Stimulated activated CD4-positive, alpha-beta T cell treated with anti-CD3 and anti-CD28 coated beads, Interleukin-4, amount 100 ng/mL, for 4 hours (primary cell): ENCODE measurements at places on chromosomes 6 and 20.

DNA sequence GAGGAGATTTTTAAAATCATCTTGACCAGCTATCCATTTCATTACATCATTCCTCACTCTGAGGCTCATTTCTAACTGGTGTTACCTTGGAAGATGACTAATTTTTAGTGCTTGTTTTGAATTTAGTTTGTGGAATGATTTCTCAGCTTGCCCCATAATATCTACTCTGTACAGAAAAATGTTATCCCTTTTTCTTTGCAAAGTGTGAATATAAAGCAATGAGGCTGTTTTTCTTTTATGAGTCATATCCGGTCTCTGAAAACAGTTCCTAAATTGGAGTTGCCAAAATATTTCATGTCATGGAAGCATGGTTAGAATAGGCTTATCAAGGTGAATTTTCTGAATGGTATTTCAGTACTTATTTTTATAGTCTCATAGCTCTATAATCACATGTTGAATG lies 43.8 kb downstream of the FUT9 start:
- DNase-seq: no peak

DNA sequence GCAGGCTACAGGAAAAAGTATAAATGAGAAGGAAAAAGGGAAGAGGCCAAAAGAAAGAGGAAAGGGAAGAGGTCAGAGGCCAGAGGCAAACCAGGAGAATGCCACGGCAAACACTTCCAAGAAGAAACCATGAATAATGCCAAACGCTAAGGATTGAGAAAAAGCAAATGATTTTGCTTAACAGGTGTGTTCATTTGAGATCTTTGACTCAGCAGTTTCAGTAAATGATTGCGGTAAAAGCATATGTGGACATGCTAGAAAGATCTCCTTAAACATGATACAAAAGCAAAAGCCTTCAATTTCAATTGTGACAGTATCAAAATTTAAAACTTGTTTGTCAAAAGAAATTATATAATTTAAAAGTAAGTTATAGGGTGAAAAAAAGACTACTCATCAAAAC lies 70.6 kb downstream of the UBE3D start:
- no peak for DNase-seq

DNA sequence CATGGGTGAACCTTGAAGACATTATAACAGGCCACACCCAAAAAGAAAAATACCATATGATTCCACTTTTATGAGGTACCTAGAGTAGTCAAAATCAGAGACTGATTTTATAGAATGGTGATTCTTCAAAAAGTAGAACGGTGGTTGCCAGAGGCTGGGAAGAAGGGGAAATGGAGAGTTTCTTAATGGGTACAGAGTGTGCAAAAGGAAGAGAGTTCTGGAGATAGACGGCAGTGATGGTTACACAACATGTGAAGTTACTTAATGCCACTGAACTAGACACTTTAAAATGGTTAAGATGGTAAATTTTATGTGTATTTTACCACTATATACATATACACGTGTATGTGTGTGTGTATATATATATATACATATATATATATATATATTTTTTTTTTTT lies 80.8 kb downstream of the PRND start:
- DNase-seq: no peak

DNA sequence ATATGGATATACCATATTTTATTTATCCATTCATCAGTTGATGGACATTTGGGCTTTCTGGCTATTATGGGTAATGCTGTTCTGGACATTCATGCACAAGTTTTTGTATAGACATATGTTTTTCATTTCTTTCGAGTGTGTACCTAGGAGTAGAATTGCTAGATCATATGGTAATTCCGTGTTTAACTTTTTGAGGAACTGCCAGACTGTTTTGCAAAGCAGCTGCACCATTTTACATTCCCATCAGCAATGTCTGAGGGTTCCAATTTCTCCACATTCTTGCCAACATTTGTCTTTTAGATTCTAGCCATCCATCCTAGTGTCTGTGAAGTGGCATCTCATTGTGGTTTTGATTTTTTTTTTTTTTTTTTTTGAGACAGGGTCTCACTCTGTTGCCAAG lies 20.8 kb downstream of the SRC start:
- DNase-seq: no peak

- no peak for DNase-seq
Observed at GRCh38 chr20:13312300-13312699, 91.2 kb downstream of the ISM1 start.

DNA sequence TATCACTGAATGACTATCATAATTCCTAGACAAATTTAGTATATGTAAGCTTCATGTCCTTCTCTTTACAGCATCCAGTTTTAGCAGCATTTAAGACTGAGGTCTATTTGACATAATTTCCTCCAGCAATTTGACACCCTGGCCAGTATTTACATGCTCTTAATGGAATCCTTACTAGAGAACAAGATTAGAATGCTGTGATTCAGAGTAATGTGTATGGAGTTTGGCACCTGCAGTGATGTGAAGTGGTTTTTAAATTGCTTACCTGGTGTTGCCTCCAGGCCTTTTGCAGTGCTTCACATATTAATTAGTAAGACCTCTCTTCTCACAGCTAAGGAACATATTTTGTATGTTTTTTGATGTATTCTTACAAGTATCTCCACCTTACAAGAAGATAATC lies 9.8 kb downstream of the NKX2-4 start:
- DNase-seq: no peak

DNA sequence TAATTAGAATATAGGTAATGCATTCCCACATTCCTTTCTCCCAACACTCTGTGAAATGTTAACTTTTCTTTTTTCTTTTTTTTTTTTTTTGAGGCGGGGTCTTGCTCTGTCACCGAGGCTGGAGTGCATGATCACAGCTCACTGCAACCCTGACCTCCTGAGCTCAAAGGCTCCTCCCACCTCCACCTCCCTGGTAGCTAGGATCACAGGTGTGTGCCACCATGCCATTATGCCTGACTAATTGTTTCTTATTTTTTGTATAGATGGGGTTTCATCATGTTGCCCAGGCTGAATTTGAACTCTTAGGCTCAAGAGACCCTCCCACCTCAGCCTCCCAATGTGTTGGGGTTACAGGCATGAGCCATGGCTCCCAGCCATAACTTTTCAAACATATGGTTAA lies 135.7 kb upstream of the SHLD1 start:
- DNase-seq: no peak

DNA sequence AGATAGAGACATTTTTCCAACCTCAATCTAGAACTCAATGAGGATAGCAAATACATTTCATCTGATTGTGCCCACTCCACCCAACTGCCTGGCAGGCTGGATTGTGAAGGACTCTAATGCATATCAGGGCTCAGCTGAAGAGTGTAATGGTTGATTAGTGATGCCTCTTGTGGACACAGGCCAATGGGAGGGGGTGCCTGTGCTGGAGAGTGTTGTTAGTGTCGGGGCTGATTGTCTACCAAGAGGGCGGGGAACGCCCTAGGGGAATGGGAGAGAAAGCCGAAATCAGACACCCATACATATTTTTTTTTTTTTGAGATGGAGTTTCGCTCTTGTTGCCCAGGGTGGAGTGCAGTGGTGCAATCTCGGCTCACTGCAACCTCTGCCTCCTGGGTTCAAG lies 103.7 kb upstream of the SALL4 start:
- DNase-seq: no peak

GRCh38 chr6:63537201-63537958 lies 34.9 kb upstream of the LOC128125822 start:
- DNase-seq: no peak

- DNase-seq: no peak
Observed at GRCh38 chr20:57879437-57879778, 169.6 kb upstream of the PMEPA1 start.

GRCh38 chr6:65531533-65531932 lies 175.5 kb downstream of the EYS start:
- DNase-seq: no peak

- no peak for DNase-seq
Observed at GRCh38 chr6:56235245-56235644, 12.1 kb downstream of the COL21A1 start.

DNA sequence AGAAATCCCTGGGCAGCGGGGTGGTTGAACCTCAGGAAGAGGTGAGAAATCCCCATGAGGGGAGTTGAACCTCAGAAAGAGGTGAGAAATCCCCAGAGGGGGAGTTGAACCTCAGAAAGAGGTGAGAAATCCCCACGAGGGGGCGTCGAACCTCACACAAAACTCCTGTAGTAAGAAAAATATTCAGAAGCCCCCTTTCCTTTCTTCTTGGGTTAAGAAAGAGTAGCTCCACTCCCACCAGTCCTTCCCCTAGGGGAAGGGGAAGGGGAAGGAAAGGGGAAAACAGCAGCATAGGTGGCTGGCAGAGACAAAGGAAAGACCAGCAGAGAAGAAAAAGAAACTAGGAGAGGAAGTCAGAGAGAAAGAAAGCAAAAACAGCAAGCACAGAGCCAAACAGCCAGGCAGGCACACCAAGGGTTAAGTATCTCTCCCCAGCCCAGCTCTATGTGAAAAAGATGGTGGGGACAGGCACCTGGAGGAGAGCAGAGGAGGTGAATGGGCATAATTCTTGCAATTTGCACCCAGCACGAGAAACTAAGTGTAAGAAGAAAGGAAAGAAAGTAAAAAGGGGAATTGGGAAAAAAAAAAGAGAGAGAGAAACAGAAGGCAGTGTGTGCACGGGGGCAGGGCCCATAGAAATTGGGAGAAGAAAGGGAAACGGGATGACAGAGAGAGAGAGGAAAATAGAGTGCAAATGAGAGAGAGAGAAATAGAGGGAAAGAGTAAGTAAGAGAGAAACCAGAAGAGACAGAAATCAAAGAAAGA lies 88.2 kb downstream of the PLG start:
- DNase-seq: no peak

GRCh38 chr6:156841508-156841907 lies 64.3 kb downstream of the ARID1B start:
- no peak for DNase-seq

GRCh38 chr6:27766405-27766804 lies 145.8 kb downstream of the OR2B2 start:
- no peak for DNase-seq

DNA sequence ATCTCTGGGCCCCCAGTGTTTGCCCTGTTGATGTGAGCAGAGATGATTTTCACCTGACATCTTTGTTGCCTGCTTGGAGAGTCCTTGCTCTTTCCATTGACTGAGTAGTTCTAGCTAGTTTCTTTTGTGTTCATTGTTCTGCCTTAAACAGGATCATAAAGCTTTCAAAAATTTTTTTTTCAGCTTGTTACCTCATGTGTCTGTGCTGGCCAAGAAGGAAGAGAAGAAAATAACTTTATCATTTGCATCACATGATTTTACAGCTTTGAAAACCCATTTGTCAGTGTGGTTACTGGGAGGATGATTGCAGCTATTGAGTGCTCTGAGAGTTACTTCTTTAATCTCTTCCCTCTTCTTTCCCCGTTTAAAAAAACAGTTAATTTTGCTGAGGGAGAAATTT lies 16.0 kb downstream of the FOXO3 start:
- no peak for DNase-seq

- DNase-seq: no peak
Observed at GRCh38 chr6:108105571-108105970, 31.0 kb upstream of the OSTM1 start.

DNA sequence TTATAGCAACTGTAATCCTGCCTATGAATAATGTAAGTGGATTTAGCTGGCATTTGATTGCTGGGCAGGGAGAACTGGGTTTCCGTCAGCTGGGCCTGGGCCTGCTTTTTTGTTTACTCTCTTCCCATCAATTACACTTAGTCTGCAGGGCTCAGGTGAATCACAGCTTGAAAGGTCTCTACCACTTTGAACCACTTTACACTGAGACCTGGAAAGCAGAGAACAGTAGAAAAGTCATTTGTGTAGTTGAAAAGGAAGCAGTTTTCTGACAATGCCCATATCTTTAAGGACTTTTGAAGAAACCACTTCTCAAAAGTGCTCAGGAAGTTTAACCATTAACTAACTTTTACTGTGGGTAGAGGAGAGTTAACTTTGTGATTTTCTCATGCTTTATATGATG lies 315.4 kb upstream of the SASH1 start:
- DNase-seq: no peak

- DNase-seq: no peak
Observed at GRCh38 chr20:49268600-49269365, 9.1 kb downstream of the ZNFX1 start.

GRCh38 chr6:140370976-140371870 lies 996.8 kb upstream of the CITED2 start:
- DNase-seq: no peak

DNA sequence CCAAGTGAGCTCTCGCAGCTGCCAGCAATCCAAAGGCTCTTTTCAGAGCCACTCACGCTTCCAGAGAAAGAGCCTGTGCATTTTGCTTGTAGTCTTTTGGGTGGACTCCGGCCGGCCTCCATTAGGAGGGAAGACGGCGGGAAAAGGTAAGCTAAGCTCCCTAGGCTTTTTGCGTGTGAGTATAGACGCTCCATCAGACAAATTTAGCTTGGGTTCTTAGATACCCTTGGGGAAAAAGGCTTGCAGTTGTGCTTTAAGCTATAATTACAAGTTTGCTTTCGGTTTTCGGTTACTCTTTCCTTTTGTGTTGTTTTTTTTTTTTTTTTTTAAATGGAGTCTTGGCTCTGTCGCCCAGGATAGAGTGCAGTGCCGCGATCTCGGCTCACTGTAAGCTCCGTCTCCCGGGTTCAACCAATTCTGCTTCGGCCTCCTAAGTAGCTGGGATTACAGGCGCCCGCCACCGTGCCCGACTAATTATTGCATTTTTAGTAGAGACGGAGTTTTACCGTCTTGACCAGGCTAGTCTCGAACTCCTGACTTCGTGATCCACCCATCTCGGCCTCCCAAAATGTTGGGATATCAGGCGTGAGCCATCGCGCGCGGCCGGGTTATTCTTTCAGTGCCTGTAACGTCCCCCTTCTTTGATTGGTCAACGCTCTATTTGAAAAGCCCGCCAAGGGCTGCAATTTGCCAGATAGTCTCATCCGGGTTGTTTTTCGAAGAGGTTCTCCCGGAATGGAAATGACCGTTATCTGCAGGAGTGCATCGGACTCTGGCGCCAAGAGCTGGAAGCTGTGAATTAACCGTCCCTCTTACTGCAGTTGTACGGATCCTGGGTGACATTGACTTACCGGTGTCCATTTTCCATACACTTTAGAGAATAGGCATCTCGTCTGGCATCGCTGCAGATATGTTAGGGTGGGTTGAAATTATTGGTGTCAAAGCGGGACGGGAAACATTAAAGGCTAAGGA lies 18.1 kb downstream of the OR2B2 start:
- DNase-seq: peak; percentile 54

DNA sequence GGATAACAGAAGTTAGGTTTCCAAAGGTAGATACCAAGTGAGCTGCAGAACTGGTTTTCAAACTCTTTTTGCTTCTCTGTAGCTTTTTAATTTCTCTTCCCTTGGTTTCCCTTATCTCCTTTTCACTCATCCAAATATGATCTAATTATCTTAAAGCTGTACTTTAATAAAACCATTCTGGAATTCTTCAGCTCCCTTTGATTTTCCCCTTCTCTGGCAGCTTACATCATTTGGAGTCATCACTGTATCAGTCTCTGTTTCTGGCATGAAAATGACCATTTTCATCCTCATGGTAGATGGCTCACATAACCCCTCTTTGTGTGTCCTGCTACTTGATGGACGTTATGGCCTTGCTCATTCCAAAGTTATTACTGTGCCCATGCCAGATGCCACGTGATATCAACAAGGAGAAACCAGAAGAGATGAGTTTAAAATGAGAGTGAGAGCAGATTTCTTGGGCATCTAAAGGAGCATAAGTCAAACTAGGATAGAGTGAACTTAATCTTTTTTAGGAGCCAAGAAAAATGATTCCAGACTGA lies 620.2 kb downstream of the QKI start:
- DNase-seq: no peak
